ENCODE measurements at places on chromosomes 1 and 21. TPM values are rescaled to one million over a fixed set of nuclear protein-coding genes. Genes with fewer than 3 reads are reported as not detected.

CFAP74 gene
- not detected for polyA plus RNA-seq

TMEM79 gene
- polyA plus RNA-seq: 6.3 TPM

ORC1 gene
- 18.9 TPM for polyA plus RNA-seq

DIP2A gene
- 12.1 TPM for polyA plus RNA-seq

SLC22A15 gene
- polyA plus RNA-seq: 0.54 TPM

TRIM58 gene
- polyA plus RNA-seq: not detected

TTC34 gene
- 0.04 TPM for polyA plus RNA-seq

HPDL gene
- polyA plus RNA-seq: 2.8 TPM

IER5 gene
- 43.4 TPM for polyA plus RNA-seq

MAP3K6 gene
- polyA plus RNA-seq: 7.5 TPM

LRRC41 gene
- polyA plus RNA-seq: 30.1 TPM

LCE2C gene
- polyA plus RNA-seq: not detected

JAM2 gene
- not detected for polyA plus RNA-seq

GRCh38 chr1:162302306-162303003, 74.2 kb downstream of the SPATA46 start:
- DNase-seq: no peak

DNA sequence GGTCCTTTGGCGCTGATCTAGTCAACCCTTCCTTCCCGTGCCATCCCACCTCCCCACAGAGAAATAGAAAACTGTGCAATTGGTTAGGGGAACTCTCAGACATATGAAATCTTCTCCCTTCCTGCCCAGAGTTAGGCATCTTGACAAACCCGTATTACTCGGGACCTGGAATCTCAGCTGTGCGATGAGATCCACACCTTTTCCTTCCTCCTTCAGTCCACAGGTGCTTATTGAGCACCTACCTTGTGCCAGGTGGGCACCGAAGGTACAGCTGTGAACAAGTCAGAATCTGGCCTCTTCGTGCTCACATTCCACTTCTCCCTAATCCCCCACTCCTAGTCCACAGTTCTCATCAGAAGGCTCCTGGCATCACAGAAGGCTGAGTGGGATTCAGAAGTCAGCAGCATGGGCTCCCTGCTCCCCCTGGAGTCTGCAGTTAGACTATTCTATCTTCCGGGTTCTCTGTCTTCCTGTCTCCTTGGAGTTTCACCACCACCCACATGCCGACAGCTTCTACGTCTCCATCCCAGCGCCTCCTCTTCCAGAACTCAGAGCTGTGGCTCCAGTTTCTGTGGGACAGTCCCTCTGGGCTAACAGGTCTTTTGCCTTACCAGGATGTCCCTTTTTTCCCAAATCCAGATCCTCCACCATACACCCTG, 23.0 kb downstream of the KNCN start:
- no peak for DNase-seq

DNA sequence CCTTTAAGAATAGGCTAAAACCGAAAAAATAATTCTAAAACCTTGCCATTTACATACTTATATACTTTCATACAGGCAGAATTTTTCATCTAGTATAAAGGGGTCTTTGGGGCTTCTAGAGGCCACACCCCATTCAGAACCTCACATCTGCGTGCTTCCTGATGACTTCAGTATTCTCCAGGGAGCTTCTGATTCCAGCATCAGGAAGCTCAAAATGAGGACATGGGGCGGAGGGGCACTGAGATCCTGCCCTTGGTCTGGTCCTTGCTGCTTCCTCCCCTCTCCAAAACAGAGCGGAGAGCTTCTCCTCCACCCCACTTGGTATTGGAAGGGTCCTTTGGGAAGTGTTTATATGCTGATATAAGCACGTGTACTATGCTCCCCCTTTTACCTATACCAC, 13.8 kb downstream of the PAX7 start:
- no peak for DNase-seq

DNA sequence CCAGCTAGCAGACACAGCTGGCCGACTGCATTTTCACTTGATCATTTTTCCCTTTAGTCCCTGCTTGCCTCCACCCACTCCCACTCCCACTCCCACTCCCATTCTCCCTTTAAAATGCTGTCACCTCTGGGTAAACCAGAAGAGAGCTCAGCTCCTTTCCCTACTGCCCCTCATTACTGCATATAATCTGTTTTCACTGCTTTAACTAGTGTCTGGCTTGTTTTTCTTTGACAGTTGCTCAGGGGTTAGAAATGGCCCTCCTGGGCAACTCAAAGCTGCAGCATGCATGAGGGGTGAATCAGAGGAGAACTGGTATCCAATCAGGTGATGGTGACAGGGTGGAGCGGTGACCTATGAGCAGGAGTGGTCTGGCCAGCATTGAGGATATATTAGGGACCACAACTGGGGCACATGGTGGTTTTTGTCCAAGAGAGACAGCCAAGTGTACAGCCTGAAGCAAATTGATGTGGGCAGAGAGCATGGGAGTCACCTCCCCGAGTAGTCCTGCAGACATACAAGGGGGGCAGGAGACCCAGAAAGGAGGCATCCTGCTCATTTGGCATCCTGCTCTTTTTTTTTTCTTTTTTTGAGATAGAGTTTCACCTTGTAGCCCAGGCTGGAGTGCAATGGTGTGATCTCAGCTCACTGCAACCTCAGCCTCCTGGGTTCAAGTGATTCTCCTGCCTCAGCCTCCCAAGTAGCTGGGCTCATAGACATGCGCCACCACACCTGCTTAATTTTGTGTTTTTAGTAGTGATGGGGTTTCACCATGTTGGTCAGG, 42.6 kb upstream of the SRSF10 start:
- peak; percentile 74 for DNase-seq

- DNase-seq: no peak
Measured at GRCh38 chr21:20013851-20014250, 984.4 kb upstream of the NCAM2 start.

GRCh38 chr1:27010226-27010994, 2.2 kb downstream of the TENT5B start:
- no peak for DNase-seq

GRCh38 chr21:15966231-15966630, 236.4 kb downstream of the USP25 start:
- DNase-seq: no peak

- peak; percentile 15 for DNase-seq
Measured at GRCh38 chr1:167548059-167548932, 5.3 kb downstream of the CREG1 start.

GRCh38 chr1:59404796-59405195, 107.9 kb downstream of the FGGY start:
- DNase-seq: no peak

GRCh38 chr21:39564200-39564599, 48.5 kb upstream of the B3GALT5 start:
- DNase-seq: no peak

DNA sequence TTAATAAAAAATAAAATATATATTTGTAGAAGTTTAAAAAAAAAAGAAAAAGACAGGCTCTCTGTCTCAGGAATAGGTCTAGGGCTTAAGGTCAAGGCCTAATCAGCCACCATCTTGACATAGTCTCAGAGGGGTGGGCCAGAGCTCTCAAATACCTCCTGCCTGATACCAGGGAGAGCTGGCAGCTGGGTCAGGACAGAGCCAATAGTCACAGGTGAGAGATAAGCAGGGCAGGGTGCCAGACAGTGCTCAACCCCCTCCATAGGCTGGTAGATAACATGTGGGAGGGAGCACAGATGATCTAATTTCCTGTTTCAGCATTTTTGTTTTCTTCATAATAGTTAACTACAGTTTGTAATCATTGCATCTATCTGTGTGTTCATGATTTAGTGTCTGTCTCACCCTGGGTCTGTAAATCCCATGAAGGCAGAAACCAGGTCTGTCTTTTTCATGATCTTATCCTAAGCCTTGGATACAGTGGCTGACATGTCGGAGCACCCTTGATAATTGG, 152.0 kb upstream of the GRIK3 start:
- DNase-seq: no peak

- no peak for DNase-seq
Measured at GRCh38 chr1:180501865-180502360, 464 bp downstream of the ACBD6 start.

DNA sequence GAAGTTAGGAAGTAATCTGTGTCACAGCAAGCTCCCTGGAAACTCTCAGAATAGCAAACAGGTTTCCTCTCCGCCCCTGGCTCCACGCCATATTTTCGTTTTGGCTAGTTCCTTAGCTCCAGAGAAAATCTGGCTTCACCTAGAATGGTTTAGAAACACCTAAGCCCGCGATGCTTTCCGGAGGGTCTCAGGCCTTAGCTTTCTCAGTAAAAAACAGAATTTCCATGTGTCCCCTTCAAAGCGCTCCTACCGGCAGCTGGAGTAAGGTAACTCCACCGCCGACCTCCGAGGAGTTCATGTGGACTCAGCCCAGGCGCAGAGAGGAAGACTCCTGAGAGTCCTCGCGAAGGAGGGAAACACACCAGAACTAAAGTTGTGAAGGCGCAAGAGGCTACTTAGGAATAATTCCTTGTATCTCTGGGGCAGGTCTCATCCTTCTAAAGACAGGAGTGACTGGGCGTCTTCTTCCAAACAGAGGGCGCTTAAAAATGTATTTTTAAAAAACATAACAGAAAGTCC, 406 bp downstream of the KIAA0040 start:
- peak; percentile 7 for DNase-seq

DNA sequence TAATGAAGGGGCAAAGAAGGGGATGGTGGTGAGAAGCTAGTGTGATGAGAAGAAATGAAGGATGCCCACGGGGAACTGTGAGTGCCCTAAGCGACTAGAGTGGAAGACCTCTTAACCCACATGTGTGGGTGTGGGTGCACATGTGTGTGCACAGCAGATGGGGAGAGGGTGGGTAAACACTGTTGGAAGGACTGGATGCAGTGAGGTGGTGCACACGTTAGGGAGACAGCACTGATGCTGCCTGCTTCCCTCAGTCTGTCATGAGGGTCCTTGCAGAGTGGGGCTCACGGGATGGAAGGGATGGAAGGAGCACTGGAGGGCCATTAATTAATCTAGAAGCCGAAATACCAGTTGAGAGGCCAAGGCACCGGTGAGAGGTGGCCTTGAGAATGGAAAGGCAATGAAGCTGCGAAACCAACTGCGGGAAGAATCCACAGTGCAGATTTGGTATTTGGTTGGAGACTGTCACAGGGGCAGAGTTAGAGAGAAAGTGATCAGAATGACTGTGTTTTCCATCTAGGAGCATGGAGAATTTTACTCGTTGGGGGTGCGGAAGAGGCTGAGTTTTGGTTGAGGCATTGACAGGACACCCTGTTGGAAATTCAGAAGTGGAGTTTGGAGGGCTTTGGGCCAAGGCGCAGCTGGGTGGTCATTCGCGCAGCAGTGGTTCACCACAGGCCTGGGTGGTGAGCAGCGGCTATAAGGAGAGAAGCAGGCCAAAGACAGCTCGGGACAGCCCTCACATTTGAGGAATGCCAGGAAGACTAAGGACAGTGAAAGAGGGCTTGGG, 15.8 kb downstream of the RCSD1 start:
- no peak for DNase-seq

DNA sequence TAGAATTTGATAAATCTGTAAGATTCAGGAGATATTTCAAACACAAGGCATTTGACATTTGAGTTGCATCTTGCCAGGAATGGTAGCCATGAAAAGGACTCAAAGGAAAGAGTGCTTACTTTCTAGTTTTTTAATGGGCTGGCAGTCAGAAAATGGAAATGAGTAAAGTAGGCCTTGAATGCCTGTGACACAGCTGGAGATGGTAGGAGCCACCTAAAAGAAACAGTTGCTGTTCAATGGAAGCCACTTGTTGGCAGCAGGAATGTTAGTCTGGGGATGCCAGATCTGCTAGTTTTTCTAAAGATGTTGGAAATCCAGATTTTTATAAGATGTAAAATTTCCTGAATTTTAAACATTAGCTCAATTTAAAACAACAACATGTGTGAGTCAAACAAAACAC, 43.6 kb downstream of the CACHD1 start:
- DNase-seq: no peak

DNA sequence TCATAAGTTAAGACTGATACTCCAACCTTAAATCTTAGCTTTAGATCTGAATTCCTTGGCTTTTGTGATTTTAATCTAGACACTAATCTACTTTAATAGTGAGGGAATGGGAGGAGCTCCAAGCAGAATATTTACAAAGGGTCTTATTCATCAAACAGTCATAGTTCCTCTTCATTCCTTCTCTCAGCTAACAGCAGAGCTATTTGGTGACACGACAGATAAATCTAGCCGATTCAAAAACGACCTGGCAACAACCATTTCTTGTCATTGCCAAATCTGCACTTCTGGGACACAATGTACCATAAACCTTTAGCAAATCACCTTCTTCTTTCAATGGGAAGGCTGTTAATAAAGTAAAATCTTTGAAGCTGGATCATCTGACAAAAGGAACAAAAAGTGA, 52.8 kb upstream of the FOXD3 start:
- DNase-seq: no peak

GRCh38 chr21:37367703-37368540, 1.3 kb downstream of the DYRK1A start:
- DNase-seq: no peak
